K562 (cell line): ENCODE measurements at places on chromosomes 4 and X.
A peak's percentile ranks its signal among the peaks of the same experiment; 100 is the strongest.

DNA sequence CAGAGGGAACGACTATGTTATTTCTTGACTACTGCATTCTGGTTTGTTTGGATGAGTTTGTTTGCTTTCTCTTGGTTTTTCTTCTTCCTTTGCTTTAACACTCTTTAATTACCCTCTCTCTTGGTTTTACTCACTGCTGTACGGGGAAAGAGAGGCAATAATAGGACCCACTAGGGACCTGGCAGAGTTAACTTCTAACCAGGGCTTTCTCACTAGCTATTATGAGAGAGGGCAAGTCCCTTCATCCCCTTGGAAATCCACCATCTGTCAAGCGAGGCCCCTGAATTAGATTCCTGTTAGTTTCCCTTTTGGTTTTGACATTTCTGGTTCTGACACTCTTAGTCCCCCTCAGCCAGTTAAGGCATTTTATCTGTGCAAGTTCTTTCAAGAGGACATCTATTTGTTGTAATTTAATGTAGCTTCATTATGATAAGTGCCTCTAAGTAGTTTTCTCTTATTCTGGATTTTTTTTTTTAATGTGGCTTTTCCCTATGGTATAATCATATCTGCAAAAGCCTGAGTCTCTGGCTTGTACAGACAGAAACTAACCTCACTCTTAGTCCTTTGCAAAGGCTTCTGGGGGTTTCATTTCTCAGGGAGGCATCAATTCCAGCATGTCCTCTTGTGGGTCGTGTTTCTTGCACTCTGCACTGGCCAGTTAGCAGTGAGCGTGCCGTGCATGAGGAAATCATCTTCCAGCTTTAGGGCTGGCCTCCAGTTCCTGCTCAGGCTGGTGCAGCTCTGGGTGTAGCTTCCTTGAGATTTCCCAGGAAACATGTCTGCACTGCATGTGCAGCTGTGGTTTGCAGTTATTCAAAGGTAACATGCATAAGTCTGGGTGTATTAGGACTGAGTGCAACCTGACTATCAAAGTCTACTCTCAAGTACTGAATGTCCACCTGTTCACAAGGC is 221.3 kb downstream of the STIM2 start:
- DNase-seq, result no peak

- DNase-seq, result no peak
Observed at GRCh38 chr4:14308229-14308651, 680.7 kb upstream of the BOD1L1 start.

- DNase-seq, result no peak
Observed at GRCh38 chr4:34138385-34138784, 2105.9 kb downstream of the ARAP2 start.

GRCh38 chrX:116285501-116285900 is 115.0 kb downstream of the AGTR2 start:
- DNase-seq, result no peak

DNA sequence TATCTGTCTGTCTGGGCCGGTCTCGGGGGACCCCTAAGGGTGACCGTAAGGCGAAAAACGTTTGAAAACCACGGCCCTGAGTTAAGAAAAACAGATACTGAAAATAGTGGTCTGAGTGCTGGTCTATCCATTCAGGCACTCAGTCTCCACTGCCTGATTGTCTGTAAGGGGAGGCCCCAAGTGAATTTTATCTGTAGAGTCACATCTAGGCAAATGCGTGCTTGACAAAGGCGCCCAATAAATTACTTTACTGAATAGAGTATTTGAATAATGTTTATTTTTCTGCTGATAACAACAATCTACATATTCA is 465 bp downstream of the HNRNPH2 start:
- peak; percentile 18 for DNase-seq

GRCh38 chr4:85886665-85887064 is 411.7 kb downstream of the ARHGAP24 start:
- no peak for DNase-seq

DNA sequence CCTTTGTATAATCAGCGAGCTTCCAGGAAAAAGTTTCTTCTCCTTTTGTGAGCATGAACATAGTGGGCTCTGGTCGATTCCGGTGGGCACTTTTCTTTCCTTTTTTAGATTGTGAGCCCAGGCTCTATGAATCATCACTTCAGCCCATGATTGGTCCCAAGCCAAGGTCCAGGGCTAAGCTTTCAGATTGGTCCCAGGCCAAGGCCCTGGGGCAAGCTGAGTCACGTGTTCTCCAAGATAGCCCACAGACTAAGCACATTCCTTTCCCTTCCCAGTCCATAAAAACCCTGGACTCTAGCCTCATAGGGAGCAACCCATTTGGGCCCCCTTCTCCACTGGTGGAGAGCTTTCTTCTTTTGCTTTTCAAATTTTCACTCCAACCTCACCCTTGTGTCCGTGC is 430.5 kb downstream of the NAP1L3 start:
- no peak for DNase-seq
